GM12891 (cell line): ENCODE measurements at places on chromosomes 7 and 10.

DNA sequence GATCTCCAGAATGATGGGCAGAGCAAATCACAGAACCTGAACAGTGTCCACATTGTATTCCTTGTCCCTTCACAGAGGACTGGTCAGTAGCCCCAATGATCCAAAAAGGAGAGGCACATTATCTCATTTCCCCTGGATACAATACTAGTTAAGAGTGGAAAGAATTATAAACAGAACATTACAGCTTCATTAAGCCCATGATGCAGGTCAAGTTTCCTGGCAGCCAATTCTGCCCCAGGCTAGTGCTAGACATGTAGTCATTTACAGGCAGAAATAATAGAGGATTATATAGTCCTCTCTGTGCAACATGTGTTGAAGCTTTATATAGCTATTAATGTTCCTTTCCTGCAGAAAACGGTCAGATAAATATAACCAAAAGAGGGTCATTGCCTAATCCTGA, 124.3 kb upstream of the WNT16 start:
- DNase-seq, result no peak

- DNase-seq, result no peak
Observed at GRCh38 chr10:101902820-101903145, 59.2 kb upstream of the KCNIP2 start.

GRCh38 chr7:92769844-92770243, 66.5 kb downstream of the CDK6 start:
- no peak for DNase-seq

GRCh38 chr7:56079450-56080185, 13.1 kb downstream of the PHKG1 start:
- no peak for DNase-seq

DNA sequence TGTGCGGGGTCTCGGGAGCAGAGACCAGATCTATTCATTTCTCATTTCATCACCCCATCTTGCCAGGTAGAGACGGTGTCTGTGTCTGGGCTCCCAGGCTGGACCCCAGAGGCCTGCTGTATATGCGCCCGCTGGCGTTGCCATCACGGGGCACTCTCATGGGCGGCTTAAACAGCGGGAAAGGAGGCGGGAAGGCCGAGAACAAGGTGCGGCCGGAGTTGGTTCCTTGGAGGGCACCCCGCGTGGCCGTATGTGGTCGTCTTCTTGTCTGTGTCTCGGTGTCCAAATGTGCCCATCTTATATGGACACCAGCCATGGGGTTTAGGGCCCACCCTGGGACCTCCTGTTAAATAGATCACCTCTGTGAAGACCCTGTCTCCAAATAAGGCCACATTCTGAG, 2.1 kb upstream of the CFAP46 start:
- DNase-seq, result no peak
